ENCODE measurements at places on chromosomes 5 and 9.

- DNase-seq = no peak
Observed at GRCh38 chr5:37703841-37704241, 136.0 kb downstream of the GDNF start.

DNA sequence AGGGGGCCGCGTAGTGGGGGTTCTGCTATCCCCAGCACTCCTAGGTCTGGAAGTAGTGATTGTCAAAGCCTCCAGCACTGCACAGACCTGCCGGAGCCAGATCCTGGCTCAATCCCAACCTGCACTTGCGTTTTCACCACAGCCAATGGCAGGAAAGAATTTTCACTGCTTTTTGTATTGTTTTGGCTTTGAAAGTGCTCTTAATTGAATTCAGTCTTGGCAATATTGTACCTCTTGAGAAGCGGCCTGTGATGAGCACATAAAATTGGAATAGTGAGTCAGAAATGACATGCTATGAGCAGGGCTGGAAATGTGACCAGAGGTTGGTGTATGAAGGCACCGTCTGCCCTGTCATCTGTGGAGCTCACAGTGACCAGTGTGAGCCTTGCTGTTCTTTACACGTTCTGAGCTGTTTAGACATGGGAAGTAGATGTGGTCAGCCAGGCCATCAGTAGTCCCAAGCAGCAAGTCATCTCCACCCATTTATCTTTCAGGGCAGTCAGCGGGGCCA, 41.5 kb downstream of the SECISBP2 start:
- DNase-seq = no peak

DNA sequence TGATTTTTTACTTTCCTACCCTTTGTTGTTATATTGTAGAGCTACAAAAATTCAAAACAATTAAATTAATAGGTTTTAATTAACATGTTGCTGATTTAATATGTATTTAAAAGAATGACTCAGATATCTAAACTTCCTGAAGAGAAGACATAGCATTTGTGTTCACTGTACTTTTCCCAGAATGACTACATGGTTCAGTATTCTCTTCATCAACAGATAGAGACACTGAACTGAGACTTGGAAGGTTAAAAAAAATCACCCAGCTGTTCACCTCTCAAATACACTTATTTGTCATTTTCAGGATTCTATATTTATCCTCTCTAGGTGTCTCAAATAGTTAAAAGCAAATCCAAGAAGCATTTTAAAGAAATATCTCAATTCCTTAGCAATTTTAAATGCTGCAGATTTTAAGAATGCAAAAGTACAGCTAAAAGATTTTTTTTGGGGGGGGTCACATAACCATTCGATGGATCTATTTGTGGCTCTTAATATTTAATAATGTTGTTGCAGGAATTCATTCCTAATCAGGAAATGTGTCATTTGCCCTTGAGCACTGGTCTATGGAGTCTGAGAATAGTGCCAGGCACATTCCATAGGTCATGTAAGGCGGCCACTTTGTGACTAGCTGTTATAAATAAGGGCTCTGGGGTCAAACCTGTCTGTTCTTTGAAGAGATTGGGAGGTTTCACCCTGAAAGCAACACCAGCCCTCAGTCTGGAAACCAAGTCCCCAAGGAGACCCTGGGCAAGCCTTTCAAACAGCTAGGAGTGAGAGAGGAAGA, 463.1 kb downstream of the NR2F1-AS1 start:
- DNase-seq = no peak

- DNase-seq = peak; percentile 48
Observed at GRCh38 chr5:6188976-6189375, 189.4 kb downstream of the MED10 start.

DNA sequence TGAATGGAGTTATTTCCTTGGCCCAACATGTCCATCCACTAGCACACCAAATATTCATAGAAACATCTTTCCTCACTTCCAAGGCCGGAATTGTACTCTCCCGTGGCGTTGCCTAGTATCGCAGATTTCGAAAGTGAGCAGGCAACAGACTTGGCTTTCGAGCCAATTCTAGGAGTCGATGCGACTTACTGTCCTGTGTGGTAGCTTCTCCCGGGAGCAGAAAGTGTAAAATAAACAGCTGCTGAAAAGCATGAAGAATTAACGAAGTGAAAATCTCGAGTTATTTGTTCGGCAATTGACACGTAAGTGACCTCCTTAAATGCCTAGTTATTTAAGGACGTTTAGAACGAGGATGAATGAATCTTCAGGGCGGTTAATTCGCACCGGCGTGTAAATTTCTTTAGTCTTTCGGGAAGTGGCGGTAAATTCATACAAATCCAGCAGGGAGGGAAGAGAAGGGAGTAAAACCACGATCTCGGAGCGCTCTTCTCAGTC, 449 bp upstream of the PCSK5 start:
- peak; percentile 78 for DNase-seq

DNA sequence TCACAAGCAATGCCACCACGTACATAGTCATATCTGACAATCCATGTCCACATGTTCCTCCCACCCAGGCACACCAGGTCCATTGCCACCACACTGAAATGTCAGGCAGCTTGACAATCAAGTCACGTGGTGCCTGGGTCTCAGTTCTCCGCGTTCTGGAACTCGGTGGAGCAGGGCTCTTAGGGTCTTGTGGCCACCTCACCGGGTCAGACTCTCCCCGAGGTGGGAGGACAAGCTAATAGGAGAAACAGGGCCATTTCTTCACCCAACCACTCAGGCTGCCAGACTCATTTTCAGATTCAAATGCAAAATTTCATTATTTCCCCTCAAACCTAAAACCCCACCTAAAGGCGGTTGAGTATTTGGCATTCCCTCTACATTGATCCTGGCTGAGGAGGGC, 200.5 kb upstream of the GAS1 start:
- DNase-seq = no peak

DNA sequence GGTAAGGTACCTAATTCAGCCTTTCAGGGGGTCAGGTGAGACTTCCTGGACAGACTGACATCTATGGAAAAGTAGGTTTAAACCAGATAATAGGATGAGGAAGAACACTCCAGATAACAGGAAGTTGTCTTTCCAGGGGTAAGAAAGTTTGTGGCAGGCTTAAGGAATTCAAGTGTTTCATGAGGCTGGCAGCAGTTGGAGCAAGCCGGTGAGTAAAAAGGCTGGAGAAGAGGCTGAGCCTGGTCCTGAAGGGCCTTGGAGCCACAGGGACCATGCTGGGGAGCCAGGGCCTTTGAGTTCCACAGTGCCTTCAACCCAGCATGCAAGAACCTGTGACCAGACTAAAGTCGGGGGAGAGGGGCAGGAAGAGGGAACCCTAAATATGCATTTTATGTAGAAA, 353.4 kb downstream of the SPOCK1 start:
- no peak for DNase-seq

DNA sequence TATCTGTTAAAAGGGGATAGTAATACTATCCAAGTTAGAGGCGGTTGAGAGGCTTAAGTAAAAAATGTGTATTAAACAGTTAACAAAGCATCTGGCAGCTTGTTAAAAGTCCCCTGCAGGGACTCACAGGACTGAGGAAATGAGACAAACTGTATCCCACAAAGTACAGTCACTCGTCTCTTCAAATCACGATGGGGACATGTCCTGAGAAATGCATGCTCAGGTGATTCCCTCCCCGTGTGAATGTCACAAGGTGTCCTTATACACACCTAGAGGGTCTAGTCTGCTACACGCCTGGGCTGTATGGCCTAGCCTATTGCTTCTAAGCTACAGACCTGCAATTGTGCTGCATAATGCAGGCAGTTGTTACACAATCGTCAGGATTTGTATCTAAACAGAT, 237.0 kb downstream of the IRX2 start:
- DNase-seq = no peak

GRCh38 chr5:115686738-115687074, 60.9 kb upstream of the TMED7 start:
- DNase-seq = no peak

DNA sequence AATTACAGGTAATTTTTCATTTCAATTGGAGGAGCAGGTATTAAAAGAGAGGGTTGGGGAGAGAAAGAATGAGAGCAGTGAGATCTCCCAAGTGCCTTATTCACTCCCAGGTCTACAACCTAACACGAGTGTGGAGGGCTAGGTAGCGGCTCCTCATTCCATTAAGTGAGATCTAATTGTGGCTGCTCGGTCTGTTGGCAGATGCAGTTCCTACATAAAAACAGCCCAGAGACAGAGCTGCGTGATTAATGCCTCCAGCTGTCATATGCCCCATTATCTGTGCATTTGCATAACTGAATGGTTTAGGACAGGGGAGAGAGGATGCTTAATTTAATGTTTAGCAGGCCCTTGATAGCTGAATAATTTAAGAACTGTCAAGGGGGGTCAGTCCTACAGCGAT, 100.5 kb downstream of the PSAT1 start:
- no peak for DNase-seq

GRCh38 chr5:1720396-1721110, 79.1 kb downstream of the MRPL36 start:
- DNase-seq = no peak

DNA sequence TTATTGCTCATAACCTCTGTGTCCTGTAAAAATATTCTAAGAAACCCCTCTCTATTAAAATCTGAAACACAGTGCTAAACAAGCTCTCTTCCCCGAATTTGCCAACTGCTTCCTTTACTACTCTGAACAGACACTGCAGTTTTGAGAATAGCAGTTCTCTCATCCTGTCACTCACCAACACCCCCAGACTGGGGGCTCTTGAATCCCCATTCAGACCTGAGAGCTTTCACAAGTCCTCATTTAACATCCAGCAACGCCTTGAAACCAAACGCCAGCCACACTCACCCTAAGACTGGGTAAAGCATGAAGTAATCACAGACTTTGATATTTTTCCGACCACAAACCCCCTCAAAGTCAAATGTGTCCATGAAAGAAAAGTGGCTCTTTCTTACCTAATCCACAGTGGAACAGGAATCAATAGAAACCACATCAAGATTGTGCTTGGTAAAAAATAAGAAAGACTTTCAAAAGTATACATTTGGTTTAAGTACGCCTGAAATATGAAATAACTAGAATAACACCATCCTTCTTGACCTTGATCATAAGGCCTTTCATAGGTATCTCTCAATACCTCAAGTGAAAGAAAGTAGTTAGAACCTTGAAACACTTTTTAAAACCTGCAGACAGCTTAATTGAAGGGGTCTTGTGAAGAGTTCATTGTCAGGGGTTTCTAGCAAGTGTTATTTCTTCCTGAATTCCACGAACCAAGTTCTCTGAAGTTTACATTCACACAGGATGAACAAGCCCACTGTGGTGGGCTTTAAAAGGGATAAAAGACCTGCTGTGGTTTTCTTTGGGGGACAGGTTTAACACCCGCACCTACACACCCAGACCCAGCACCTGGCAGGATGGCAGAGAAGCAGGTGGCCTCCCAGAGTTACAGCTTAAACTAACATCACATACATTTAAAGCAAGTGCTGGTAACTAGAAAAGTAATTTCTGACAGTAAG, 412.6 kb downstream of the MLLT3 start:
- no peak for DNase-seq

DNA sequence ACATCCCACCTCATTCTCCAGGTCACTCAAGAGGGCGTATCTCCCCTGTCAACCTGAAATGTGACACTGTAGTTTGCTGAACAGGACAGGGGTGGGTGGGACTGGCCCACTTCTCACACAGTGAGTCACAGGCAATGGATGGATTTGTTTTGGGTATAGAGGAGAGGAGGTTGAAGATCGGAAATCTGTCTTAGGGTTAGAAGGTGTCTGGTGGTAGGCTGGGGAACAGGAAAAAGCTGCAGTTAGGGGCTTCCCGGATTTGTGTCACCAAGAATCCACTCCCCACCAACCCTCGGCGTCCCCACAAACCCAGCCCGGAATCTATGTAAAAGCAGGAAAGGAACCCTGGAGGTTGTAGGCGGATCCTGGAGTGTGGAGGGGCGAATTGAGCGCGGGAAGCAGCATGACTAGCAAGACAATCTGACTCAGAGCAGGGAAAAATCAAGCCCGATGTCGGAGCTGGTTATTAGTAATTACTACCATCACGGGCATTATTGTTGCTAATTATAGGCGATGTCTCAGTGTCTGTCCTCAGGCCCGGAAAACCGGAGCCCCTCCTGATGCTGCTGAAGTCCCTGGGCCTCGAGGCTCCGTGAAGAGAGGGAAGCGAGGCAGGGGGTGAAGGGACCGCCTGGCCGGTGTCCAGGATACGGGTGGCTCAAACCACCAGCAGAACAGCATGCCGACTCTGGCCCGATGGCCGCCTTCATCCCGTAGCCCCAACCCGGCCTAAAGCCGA, 1.7 kb upstream of the IRX1 start:
- DNase-seq = no peak

GRCh38 chr9:100445903-100446549, 19.1 kb downstream of the MSANTD3 start:
- no peak for DNase-seq
